Activated CD4-positive, alpha-beta T cell treated with anti-CD3 and anti-CD28 coated beads, Interleukin-10, Interleukin-2, amounts not matched to agents 100 ng/mL and 50 ng/mL, durations not matched to agents 16 hours and 8 hours (primary cell): ENCODE measurements at places on chromosomes 11 and 22.

- DNase-seq, result no peak
Measured at GRCh38 chr11:131686836-131687235, 316.4 kb downstream of the NTM start.

- DNase-seq, result peak; percentile 71
Measured at GRCh38 chr11:62680825-62681240, 2.0 kb upstream of the UBXN1 start.

GRCh38 chr11:84870486-84870885 is 756.7 kb downstream of the DLG2 start:
- DNase-seq, result no peak

DNA sequence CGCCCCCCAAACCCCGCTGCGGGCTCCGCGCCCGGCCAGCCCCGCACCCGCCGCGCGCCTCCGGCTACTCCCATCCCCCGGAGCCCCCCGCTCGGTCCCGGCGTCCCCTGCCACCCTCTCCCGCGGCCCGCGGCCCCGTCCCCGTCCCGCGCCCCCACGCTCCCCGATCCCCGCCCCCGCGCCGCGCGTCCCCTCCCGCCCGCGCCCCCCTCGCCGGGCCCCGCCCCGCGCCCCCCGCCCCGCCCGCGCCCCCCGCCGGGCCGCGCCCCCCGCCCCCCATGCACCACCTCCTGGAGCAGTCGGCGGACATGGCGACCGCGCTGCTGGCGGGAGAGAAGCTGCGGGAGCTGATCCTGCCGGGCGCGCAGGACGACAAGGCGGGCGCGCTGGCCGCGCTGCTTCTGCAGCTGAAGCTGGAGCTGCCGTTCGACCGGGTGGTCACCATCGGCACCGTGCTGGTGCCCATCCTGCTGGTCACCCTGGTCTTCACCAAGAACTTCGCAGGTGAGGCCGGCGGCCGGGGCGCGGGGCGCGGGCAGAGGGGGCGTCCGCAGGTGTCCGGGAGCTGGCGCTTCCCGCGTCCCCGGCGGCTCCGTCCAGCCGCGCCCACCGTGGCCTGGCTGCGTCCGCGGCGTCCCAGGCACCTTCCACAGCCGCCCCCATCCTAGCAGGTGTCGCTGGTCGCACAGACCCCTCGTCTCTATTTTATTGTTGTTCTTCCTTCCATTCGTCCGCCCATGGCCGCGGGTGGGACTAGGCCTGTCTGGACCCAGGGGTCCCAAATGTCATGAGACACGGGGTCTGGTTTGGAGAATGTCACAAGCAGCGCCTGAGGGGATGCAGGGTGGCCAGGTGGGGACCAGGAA is at the start of gene PANX2:
PANX2 (plus strand) TSS at position 279 of the 866 bp plus-strand sequence; CDS start at position 279, 0 bp downstream.
- DNase-seq, result no peak

- DNase-seq, result no peak
Measured at GRCh38 chr22:31926969-31927368, 17.4 kb upstream of the YWHAH start.

GRCh38 chr11:121405646-121406045 is 46.5 kb upstream of the SORL1 start:
- no peak for DNase-seq

DNA sequence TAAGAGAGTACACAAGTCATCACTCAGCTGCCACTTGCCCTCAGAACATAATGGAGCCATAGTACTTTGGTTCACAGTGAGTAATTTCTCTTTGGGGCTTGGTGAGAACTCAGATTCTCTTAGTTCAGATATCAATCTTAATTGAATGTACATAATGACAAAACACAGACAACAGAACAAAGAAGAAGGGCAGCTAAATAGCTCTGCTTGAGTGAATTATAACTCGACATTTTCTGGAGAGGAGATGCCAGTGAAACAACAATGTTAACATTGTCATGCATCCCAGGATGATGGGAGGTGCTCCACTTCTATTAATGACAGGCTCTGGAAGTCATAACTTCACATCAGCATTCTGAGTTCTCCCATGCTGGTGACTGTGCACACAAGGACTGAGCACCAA is 508.1 kb downstream of the TMEM135 start:
- DNase-seq, result no peak

DNA sequence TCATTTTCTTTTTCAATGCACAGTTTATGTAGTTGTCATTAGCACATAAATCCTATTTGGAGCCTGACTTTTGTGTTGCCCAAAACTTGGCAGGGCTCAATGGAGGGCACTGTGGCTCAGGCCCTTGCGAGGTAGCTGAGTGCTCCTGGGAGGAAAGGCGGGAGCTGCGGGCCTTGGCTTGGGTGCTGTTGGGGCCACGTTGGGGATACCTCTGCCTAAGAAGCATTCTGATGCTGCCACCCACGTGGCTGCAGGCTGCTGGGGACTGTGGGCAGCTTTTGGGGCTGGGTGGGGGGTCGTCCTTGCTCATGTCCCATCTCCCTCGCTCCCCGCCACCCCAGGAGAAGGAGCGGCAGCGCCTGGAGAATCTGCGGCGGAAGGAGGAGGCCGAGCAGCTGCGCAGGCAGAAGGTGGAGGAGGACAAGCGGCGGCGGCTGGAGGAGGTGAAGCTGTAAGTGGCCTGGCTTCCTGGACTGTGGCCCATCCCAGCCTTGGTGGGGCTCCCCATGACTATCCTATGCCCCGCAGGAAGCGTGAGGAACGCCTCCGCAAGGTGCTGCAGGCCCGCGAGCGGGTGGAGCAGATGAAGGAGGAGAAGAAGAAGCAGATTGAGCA is 20.9 kb downstream of the INCENP start:
- no peak for DNase-seq

- no peak for DNase-seq
Measured at GRCh38 chr22:34950489-34950888, 115.5 kb upstream of the ISX start.

- DNase-seq, result no peak
Measured at GRCh38 chr22:27761000-27761399, 40.6 kb downstream of the MN1 start.

DNA sequence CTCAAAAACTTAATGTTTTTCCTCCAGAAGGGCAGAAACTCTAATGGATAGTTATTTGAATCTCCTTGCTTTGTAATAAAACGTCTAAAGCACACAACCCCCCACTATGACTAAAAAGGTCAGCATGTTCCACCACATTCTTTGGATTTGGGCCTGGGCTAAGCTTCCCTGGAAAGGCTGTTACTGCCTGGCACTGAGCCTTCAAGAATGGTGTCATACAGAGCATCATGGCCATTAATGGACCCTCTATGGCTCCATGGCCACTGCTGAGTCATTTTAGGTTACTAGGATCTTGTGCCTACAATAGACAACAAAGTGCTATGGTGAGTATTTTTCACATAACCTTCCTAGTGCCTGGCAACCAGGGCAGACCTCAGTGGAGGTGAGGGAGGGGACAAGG is 242.6 kb upstream of the FAT3 start:
- DNase-seq, result no peak

- no peak for DNase-seq
Measured at GRCh38 chr11:79291948-79292347, 148.9 kb downstream of the TENM4 start.

GRCh38 chr11:19345848-19346681 is 105.3 kb upstream of the E2F8 start:
- no peak for DNase-seq

- no peak for DNase-seq
Measured at GRCh38 chr22:27224485-27225374, 567.3 kb downstream of the MIAT start.

- DNase-seq, result no peak
Measured at GRCh38 chr11:124682443-124682842, 8.7 kb downstream of the SPA17 start.

DNA sequence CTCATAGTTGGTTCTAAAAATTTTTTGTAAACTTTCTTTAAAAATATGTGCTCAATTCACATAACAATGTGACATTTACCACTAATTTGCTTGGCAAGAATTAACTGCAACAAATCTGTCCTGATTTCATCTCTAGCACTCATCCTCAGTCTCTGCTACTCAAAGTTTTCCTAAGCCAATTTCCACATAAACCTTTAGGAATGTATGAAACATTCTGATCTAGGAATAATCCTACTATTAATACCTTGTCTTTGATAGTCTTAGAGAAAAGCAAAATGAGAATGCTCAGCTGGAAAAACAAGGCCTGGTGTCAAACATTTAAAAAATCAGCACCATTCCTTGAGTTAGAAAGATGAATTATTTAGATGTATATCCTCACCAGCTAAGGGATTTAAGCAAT is 114.3 kb downstream of the CD44 start:
- no peak for DNase-seq

GRCh38 chr11:24356501-24356900 is 140.4 kb upstream of the LUZP2 start:
- no peak for DNase-seq

- DNase-seq, result no peak
Measured at GRCh38 chr11:126197277-126197939, 14.0 kb downstream of the RPUSD4 start.

DNA sequence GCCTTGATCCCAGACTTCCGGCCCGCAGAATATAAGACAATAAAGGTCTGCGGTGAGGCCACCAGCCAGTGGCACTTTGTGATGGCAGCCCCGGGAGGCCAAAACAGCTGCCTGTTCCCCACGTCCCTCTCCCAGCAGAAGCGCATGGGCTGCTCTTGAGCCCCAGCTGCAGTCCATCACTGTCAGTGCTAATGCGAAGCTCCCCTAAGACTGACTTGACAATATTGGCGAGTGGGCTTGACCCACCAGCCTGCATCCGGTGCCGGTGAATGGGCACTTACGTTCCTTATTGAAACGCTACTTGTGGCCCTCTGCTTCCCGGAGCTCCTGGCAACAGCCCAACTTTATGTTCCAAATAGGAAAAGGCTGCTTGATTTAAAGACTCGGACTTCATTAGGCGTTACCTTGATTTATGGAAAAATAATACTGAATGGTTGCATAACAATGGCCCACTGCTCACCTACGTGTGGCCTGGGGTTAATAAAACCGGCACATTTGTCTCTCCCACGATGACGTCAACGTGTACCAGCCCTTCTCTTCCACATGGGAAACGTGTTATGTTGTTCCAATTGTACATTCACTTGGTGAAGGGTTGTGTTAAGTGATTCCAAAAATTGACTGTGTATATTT is 93.4 kb upstream of the SEPTIN5 start:
- DNase-seq, result no peak

DNA sequence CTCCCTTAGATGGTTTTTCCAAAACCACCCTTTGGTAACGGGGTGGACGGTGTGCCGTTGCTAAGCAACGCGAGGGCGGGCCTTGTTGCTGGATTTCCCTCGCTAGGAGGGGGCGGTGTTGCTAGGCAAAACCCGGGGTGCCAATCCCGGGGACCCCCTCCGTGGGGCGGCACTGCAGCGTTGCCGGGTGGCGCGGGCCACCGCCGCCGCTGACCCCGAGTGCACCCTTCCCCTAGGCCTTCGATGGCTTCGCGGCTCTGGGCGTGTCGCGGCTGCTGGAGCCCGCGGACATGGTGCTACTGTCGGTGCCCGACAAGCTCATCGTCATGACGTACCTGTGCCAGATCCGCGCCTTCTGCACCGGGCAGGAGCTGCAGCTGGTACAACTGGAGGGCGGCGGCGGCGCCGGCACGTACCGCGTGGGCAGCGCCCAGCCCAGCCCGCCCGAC is 8.9 kb downstream of the EHBP1L1 start:
- DNase-seq, result no peak

DNA sequence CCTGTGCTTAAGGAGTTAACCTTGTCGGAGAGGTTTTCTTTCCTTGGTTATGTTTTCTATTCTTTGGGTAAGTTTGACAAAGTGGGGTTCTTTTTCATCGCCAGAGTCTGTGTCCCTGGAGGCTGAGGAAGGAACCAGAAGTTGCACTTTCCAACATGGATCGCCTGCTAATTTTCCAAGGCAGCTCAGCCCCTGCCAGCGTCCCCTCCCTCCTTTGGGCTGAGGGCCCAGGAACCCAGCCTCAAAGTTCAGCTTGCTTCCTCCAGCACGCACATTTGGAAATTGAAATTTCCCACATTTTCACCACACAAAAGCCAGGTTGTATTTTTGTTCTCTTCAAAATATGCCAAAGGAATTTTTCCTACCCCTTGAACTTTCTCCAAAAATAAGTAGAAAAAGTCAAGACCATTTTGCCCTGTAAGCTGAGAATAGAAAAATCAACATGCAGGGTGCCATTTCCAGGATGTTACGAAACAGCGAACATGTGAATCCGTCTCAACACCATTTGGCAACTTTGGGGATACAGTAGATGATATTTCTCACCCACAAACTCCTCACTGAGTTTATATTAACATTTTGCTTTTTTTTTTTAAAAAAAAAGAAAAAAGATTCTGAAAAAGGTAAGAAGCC is 343.5 kb downstream of the TENM4 start:
- DNase-seq, result no peak

DNA sequence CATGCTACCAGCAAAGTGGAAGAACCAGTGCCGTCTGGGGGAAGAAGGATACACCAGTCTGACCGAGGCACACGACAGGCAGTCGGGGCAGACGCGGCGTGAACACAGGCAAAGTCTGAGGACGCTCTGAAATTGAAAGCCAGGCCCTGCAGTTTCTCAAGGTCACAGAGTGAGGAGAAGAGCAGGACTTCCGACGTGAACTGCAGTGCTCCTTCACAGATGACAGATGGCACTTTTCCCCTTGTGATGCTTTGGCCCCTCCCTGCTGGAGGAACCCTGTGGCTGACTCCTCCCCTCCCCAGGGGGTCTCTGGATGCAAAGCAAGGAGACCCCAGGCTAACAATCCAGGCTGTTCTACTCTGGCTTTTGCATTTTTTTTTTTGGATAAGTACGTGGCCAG is 19.6 kb upstream of the JAM3 start:
- no peak for DNase-seq

DNA sequence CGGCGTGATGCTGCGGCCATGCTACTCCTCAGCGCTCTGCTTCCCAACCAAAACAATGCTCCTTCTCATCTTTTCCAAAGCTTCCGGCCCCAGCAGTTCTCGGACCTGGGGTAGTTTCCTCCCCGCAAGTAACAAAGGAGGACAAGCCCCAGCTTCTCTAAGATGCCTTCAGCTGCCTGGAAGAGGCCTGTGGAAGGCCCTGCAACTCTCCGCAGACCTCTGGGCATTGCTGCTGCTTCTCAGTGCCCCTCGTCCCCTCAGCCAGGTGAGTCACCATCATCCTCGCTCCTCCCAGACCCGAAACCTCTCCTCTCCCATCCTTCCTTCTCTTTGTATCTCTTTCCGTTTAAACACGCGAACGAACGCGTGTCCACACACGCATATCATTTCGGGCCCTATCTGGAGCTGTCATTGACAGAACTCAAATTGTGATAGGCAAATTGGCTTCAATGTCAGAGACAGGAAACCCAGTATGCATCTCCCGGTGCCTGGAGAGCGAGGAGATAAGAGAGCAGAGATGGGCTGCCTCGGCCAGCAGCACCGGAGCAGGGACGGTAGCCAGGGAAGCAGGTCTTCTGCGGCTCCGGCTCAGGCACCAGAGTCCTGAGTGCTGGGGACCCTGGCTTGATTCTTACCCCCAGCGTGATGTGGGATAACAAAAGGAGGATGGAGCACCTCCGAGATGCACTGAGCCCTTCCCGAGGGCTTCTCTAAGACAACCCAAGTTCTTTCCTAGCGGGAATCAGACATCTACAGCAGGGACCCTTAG is 22.0 kb upstream of the JAM3 start:
- no peak for DNase-seq
